B cell (primary cell): ENCODE measurements at places on chromosomes 5 and 9. TPM values are rescaled to one million over a fixed set of nuclear protein-coding genes. Genes with fewer than 3 reads are reported as not detected.

FBN2 gene
- total RNA-seq, result not detected in 2 replicates

GNE gene
- 20.6 and 21.6 TPM in 2 replicates for total RNA-seq

PTPN3 gene
- not detected in 2 replicates for total RNA-seq

INSL4 gene
- total RNA-seq, result not detected in 2 replicates

UHRF2 gene
- total RNA-seq, result 153 and 171 TPM in 2 replicates

PCDHB7 gene
- not detected in 2 replicates for total RNA-seq

NSD1 gene
- 145 and 152 TPM in 2 replicates for total RNA-seq

CYSRT1 gene
- total RNA-seq, result 0.22 and 0.32 TPM in 2 replicates

ECM2 gene
- not detected in 2 replicates for total RNA-seq

FAM221B gene
- not detected in 2 replicates for total RNA-seq

ZNF454 gene
- total RNA-seq, result 0.22 TPM in 1 of 2 replicates, not detected in the other

- no peak for DNase-seq
Measured at GRCh38 chr9:96721303-96721702, 56.6 kb downstream of the ZNF510 start.

DNA sequence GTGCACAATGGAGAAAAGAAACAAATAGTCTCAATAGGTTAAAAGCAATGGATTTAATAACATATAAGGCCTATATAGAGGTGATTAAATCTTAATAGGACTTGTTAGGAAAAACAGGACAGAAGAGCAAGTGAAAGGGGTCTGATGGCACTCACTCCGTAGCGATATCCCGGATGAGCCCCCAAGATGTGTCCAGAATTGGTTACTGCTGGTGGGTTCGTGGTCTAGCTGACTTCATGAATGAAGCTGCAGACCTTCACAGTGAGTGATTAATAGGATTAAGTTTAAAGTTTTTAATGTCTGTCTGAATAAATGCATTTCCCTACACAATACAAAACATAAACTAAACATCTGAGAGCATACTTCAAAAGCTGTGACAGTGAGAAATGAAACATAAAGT, 110.4 kb upstream of the FAM174A start:
- no peak for DNase-seq

GRCh38 chr5:125829349-125829748, 593.9 kb upstream of the GRAMD2B start:
- DNase-seq, result peak; percentile 61

GRCh38 chr5:33903118-33903517, 11.3 kb upstream of the ADAMTS12 start:
- DNase-seq, result no peak

DNA sequence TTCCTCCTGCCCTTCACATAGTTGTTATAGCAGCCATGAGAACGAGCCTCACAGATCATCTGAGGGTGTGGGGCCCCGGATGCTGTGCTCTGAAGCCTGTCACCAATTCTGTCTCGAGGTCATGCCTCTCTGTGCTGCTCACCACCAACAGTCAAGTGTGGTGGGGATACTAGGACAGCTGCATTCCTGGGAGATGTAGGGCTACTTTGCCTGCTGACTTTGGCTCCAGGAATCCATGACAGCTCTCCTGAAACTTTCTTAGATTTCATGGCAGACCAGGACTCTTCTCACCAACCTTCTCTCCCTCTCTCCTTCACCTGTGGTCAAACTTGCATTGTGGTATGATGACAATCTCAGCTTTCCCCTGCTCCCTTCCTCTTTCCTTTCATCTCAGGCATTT, 395.9 kb downstream of the PSAT1 start:
- peak; percentile 16 for DNase-seq

DNA sequence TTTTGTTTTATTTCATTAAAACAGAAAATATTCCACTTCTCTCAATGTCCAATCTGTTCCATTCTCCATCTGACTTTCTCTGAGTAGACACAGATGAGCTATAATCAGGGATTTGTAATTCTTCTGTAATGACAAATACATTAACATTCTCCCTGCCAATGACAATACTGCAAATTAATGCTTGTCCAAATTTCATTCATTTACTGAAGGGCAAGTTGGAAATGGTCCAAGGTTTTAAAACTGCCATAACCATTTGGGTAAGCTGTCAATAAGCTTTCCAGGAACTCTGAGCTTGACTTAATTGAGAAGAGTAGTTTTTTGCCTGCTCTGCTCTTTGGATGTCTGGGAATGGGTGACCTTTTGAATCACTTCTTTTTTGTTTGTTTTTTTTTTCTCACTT, 253.5 kb downstream of the DMRTA1 start:
- DNase-seq, result no peak

DNA sequence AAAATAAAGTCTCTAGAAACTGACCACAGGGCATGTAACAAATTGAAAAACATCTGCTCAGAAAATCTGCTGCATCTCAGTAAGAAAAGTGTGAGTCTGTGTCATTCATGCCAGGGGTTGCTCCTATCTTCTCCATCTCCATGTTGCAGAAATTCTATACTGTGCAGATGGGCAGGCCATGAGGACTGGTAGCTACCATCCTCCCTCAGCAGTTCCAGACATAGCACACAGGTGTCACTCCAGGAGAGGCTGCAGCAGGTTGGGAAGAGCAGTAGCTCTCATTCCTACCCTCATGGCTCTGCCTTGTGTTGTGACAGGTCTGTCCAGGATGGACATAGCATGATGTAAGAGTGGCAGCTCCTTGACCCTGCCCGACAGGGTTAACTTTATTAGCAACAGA, 173.4 kb downstream of the NDUFS4 start:
- no peak for DNase-seq

- DNase-seq, result no peak
Measured at GRCh38 chr5:148910686-148911361, 84.4 kb downstream of the ADRB2 start.

- no peak for DNase-seq
Measured at GRCh38 chr5:2866662-2867372, 115.3 kb upstream of the IRX2 start.

DNA sequence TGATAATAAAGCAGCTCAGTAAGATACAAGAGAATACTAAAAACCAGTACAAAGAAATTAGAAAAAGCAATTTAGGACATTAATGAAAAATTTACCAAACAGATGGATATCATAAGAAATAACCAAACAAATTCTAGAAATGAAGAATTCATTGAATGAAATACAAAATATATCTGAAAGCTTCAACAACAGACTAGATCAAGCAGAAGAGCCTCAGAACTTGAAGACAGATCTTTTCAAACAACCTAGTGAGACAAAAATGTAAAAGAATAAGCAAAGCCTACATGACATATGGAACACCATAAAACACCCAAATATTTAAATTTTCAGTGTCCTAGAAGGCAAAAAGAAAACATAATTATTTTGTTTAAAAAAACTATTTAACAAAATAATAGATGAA, 66.9 kb downstream of the SKIC3 start:
- no peak for DNase-seq

GRCh38 chr9:114069476-114070187, 8.5 kb downstream of the AMBP start:
- DNase-seq, result no peak

- DNase-seq, result no peak
Measured at GRCh38 chr9:112747094-112747493, 3.5 kb upstream of the SNX30 start.

- DNase-seq, result no peak
Measured at GRCh38 chr5:87410931-87411330, 1.8 kb downstream of the CCNH start.

GRCh38 chr5:157714596-157714864, 16.7 kb upstream of the THG1L start:
- no peak for DNase-seq

- DNase-seq, result no peak
Measured at GRCh38 chr5:109252731-109253130, 157.0 kb downstream of the PJA2 start.

DNA sequence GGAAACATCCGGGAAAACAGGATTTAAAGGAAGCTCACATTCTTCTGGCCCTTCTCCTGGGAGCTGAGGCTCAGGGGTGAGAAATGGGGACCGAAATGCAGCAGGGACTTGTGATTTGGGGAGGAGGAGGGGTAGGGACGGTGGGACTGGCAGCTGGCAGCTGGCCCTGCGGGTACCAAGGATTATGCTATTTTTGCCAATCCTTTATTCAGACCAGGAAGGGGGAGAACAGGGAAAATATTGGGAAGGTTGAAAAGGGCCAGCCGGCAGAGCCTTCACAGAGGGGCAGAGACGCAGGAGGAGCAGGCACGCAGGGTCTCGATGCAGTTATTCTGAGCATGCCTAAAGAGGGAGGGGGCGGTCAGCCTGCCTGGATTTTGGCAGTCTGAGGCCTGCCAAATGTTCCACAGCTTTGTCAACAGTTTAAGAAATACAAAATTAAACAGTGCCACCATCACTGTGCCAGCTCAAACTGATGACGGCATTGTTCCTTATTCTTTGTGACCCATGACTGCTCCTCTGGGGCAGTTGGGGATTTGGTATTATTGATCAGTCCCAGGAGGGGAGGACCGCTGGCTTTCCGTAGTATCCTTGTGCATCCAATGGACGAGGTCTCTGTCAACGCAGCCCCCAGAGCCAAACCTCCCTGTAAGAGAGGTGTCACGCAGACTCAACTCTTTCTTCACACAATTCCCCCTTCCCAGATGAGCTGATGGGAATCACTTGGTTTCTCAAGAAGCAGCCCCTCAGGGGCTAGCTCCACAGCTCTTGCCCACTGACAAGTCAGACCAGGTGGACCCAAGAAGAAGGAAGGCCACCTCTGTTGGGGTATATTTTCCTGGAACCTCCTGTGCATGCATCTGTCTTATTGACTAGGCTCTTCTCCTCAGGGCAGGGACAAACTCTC, 553.3 kb downstream of the BNC2 start:
- no peak for DNase-seq

DNA sequence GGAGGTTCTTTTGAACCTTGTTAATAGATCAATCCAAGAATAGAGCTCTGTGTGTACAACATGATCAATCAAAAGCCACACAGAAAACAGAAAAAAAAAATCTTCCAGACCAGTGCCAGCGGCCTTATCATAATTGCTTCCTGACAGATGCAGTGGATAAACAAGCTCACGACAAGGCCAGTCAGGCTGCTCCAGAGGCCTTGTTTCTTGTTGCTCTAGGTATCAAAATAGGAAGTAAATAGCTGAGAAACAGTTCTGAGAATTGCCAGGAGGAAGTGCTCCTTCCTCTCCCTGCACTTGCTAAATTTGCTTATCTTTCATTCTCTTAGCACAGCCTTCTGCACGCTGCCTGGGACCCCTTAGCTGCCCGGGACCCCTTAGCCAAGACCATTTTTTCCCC, 199.0 kb upstream of the TARS1 start:
- DNase-seq, result peak; percentile 30

DNA sequence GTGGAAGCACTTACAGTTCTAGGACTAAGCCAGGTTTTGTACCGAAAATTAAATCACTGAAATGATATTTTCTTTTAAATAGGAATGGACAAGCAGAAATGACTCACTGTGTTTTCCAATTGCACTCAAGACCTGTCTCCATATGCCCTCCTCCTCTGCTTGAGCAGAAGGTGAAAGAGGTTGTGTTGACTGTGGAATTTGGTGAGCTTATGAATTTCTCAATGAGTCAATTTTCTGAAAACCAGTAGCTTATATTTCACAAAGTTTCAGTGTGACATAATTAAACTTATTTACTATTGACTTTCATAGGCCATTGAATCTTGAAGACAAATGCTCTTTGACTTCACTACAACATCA, 249.9 kb downstream of the NPR3 start:
- DNase-seq, result no peak

DNA sequence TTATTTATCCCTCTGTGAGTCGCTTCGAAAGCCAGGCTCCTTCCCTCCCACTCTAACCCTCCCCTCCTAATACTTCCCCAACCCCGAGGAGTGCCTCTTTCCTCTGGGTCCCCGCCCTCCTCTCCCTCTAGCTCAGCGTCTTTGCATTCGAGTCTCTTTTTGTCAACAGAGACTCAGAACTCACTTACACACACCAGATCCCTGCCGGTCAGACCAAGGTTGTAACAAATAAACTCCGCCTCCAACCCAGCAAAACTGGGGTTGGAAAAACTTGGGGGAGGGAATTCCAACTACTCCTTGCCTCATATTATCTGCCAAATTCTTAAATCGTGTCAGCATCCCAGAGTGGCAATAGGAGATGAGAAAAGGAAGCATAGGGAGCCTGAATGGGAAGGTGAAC, at the start of gene HTR1A:
Gene HTR1A, minus strand, starts transcription at position 167 of the 400 bp plus-strand sequence. CDS start 726 bp downstream, outside the sequence.
- DNase-seq, result no peak

- peak; percentile 6 for DNase-seq
Measured at GRCh38 chr5:132468656-132469379, 21.8 kb downstream of the IRF1 start.

GRCh38 chr5:173378727-173379126, 50.5 kb upstream of the STC2 start:
- DNase-seq, result no peak

GRCh38 chr9:108724122-108724521, 131.7 kb downstream of the ACTL7B start:
- DNase-seq, result no peak

DNA sequence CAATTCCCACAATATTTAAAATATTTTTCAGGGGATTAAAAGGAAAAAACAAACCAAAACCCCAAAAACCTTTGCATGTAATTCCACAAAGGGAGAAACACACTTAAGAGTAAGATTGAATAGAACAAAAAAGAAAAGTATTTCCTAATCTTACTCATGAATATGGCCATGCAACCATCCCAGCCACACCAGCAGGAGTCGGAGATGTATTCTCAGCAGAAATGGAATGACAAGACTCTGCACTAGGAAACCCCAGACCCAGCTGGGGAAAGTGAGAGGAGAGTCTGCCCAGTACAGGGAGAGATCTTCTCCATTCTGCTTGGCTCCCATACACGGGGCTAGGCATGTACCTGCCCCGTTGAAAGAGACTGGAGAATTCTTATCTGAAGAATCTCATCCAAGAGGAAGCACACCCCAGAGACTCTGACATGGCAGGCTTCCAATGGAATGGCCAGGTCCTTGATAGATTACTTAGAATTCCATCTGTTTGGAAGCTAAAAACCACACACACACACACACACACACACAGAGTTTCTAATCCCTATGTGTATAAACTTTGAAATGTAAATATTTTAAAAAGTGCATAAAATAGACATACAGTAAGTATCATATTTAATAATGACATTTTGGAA, 118.8 kb downstream of the GADD45G start:
- no peak for DNase-seq

GRCh38 chr5:102278231-102278630, 17.9 kb downstream of the SLCO4C1 start:
- DNase-seq, result no peak

DNA sequence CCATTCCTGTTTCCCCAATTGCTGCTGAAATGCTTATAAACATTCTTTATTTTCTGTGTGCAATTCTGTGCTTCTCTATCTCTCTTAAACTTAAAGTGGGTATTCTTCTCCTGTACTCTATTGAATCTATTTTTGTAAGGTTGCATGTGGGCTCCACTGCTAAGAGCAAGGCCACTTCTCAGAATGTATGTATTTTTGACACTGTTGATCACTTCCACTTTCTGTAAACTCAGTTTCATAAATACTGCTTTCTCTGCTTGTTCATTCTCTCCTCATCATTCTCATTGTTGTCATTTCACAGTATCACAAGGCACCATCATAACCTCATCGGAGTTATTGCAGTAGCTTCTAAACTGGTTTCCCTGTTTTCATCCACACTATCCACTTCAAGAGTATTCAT, 483.0 kb upstream of the CDH18 start:
- no peak for DNase-seq

GRCh38 chr5:95989283-95990048, 27.8 kb upstream of the ELL2 start:
- no peak for DNase-seq

GRCh38 chr5:143319437-143320227, 83.9 kb downstream of the NR3C1 start:
- no peak for DNase-seq

GRCh38 chr9:93264338-93265125, 80.6 kb downstream of the WNK2 start:
- DNase-seq, result no peak
